ENCODE measurements at places on chromosomes 11 and 22.

- DNase-seq: no peak
Observed at GRCh38 chr11:1508986-1509385, 22.4 kb upstream of the MOB2 start.

DNA sequence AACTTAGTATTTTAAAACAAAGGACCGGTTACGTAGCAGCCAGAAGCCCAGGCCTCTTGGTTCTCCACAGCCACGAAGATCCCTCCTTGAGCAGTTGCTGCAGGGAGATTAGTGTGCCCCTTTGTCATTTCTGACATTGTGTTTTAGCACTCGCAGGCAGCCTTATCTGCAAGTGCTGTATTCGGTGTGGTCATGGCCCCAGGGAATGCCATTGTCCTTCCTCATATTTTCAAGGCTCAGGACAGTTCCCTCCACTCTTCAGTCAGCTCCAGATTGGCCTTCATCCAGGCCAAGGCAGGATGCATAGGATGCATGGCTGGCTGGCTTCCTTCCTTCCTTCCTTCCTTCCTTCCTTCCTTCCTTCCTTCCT lies 88.5 kb downstream of the ZBTB16 start:
- no peak for DNase-seq

DNA sequence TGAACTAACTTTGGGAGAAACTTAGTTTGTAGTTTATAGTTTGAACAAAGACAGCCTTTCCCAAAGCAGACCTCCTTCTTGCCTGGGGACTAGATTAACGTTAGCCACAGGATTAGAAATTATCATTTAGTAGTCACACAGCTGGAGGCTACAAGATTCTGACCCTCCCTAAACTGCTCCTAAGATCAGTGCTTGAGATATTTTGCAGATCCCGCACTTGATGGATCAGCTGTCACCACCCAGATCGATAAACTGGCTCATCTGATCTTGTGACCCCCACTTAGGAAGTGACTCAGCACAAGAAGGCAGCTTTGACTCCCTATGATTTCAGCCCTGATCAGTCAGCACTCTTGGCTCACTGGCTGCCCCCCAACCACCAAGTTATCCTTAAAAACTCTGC lies 1.6 kb downstream of the SLC22A24 start:
- DNase-seq: no peak

DNA sequence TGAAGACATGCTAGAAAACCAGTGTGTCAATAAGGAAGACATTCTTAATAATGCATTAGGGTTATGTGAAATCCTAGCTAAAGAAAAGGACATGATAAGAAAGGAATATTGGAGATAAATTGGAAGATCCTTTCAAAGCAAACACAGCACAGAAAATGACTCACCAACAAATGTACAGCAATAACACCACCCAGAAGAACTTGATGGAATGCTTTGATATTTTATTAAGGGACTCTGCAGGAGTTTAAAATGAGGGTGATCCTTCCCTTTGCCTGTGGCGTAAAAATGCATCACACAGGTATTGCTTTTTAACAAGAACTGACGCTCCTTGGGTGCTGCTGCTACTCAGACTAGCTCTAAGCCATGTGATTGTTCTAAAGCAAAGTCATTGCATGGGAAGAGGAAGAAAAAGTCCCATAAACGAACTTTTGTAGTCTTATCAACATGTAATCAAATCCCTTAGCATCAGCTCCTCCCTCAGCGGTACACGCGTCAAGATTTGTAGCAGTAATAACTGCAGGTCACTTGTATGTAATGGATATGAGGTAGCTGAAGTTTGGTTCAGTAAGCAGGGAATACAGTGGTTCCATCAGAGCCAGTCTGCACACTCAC lies 48.4 kb upstream of the EED start:
- DNase-seq: no peak

- DNase-seq: no peak
Observed at GRCh38 chr11:69463995-69464960, 17.2 kb upstream of the LINC01488 start.

DNA sequence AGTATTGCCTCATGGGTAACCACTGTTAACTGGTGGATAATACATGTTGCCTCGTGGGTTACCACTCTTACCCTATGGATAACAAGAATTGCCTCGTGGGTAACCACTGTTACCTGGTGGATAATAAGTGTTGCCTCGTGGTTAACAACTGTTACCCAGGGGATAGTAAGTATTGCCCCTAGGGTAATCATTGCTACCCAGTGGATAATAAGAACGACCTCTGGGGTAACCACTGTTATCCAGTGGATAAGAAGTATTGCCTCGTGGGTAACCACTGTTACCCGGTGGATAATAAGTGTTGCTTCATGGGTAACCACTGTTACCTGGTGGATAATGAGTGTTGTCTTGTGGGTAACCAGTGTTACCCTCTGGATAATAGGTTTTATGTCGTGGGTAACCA lies 28.1 kb upstream of the NXPE4 start:
- DNase-seq: no peak

DNA sequence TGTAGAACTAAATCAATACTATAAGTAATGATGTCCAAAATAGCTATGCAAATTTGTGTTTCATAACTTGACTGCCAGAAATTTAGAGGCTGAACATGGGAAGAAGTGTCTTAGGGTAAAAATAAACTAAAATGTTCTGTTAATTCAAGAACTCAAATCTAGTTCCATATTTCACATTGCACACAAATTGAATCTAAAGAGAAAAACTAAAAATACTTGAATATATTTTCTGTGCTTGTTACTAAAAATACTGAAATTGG lies 43.5 kb downstream of the FANCF start:
- no peak for DNase-seq

Data from activated CD8-positive, alpha-beta memory T cell treated with anti-CD3 and anti-CD28 coated beads for 4 hours (primary cell).